Smooth muscle cell of the brain vasculature (primary cell): ENCODE measurements at places on chromosomes 16 and 17.
A peak's percentile ranks its signal among the peaks of the same experiment; 100 is the strongest.

- no peak for DNase-seq
These were observed 62.5 kb downstream of the WDR59 start for GRCh38 chr16:74922150-74923138.

DNA sequence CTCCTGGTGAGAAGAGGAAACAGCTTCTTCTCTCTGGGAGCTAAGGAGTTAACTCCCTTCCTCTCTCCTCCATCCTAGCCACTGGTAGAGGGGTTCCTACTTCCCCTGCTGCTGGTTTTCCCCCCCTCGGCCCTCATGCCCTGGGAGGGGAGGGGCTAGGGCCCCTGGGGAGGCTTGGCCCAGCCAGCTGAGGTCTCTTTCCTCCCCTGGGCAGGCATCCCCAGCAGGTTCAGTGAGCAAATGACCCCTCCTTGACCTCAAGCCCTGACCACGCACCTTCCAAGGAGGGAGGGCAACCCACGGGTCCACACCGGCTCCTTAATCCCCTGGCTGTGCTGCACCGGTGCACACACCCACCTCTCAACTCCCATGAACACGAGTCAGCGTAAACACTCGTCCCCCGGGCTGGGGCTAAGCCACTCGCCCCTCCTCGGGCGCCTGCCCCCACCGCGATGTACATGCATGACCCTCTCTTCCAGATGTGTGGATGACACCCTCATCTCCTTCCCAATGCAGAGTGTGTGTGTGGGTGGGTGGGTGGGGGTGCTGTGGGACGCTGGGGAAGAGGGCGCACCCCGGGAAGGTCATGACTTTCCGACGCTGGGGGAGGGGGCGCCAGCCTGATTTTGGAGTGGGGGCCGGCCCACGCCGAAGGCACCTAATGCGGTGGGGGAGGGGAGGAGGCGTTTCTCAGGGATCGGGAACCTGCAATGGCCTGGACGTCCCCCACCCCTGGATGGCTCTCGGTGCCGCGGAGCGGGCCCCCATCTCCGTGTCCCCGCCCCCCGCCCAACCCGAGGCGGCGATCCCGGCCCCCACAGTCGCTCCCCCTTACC is 33.7 kb downstream of the SRCIN1 start:
- no peak for DNase-seq

DNA sequence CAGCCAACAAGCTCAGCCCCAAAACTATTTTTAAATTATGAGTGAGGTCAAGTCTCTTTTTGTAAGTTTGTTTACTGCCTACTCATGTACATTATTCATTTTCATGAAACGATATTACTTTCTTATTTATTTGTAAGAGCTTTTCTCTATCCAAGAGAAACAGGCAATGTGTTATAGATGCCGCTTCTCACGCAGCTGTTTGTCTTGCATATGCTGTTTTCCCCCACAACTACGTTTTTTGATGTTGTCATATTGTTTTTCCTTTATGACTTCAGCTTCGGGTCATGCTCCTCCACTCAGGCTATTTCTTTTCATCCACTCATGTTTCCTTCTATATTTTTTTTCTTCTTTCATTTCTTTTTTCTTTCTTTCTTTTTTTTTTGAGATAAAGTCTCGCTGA is 20.0 kb downstream of the ITGAE start:
- DNase-seq = no peak

- DNase-seq = peak; percentile 52
These were observed at the start of gene PLSCR3 for GRCh38 chr17:7394452-7395191. Gene PLSCR3 (minus strand): TSS chr17:7394525. CDS start chr17:7394110, 415 bp downstream.

- no peak for DNase-seq
These were observed 2.0 kb upstream of the NDRG4 start for GRCh38 chr16:58497935-58498334.

DNA sequence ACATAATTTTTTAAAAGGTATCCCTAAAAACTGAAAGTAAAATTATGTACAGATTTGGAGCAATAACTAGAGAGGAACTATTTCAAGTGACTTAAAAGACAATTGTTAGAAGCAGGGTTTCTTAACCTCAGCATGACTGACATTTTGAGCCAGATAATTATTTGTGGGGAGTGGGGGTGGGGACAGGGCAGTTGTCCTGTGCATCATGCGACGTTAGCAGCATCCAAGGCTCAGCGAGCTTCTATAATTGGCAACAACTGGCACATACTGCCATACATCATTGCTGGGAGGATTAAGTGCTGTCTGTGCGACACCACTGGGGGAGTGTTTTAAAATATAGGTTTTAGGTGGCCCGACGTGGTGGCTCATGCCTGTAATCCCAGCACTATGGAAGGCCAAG is 27.1 kb downstream of the GABARAPL2 start:
- no peak for DNase-seq

DNA sequence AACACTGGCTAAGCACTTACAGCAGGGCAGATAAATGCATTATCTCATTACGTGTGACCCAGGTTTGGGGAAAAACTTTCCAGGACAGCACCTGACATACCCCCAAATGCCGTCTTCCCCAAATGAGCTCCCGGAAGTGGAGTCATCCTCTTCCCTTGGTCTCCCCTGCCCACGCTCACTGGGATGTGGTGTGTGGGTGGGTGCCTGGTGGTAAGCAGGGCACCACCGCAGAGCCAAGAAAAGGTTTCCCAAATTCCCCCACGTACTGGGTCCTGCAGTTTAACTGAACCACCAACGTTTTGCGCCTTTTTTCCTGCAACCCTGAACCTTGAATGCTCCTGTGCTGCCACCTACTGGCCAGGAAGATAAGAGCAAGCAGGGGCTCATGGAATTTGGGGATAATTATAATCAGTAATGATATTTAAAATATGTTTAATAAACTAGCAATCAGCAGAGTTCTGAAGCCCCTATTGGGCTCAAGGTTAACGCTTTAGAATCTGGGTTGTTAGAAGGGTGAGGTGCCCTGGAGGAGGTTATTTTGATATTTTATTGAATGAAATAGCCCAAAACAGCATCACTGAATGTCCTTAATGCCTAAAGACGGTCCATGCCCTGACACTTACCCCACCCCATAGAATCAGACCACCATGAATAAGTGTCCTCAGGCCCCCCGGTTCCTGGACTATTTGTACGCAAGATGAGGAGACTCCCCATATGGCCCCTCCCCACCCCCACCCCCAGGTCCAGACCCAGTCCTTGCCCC is 8.0 kb downstream of the SPPL2C start:
- peak; percentile 29 for DNase-seq

DNA sequence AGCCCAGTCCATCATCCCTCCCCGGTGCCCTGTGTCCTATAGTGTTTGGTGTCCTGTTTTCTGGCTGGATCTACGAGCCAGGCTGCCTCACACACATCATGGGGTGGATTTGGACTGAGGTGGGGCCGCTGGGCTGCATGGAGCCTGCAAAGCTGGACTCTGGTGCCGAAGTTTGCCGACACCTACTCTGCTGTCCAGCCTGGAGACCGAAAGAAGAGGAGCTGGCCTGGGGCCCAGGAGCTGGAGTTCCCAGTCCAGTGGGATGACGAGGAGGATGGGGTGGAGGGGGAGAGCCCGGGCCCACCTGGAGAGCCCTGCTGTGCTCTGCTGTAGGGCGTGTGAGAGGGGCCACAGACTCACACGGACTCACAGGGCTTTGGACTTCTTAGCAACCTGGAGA is 40.3 kb upstream of the ENPP7 start:
- DNase-seq = no peak

DNA sequence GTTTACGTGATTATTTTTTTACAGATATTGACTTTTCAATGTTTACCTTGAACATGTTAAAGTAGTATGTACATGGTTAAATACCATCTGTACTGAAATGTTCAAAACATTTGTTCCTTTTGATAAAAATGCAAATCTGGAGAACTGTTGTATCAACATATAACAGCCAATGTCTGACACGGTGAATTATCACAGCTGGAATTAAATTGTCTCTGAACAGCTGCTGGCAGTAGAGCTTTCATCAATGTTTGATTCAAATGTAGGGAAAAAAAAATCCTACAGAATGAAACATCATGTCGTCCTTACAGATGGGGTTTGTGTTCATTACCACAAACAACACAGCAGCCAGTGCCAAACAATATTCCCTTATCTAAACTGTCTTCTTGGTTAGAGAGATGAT is 79.9 kb downstream of the TOX3 start:
- no peak for DNase-seq

DNA sequence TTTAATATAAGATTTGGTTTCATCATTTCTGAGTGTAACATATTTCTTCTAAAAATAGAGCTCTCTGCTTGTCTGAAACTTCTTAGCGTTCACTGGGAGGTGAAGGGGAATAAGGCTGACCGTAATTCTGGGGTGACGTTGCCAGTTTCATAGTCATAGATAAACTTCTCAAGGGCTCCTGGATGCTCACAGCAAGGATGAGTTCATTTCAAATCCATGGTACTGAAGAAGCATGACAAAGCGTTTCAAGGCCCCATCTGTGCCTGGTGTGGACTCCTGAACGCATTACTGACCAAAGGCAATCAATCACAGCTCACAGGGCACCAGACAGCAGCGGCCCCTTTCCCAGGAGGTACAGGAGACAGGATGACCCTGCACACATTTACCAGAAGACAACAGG is 12.0 kb upstream of the EVPL start:
- DNase-seq = no peak

- DNase-seq = no peak
These were observed at the start of gene ITGAL for GRCh38 chr16:30472328-30472942. Gene ITGAL (plus strand): TSS chr16:30472742. CDS start chr16:30472838, 96 bp downstream.

- DNase-seq = peak; percentile 15
These were observed 79.6 kb upstream of the TEKT1 start for GRCh38 chr17:6910987-6911603.

GRCh38 chr16:11098601-11099390 is 154.4 kb downstream of the CLEC16A start:
- DNase-seq = no peak

DNA sequence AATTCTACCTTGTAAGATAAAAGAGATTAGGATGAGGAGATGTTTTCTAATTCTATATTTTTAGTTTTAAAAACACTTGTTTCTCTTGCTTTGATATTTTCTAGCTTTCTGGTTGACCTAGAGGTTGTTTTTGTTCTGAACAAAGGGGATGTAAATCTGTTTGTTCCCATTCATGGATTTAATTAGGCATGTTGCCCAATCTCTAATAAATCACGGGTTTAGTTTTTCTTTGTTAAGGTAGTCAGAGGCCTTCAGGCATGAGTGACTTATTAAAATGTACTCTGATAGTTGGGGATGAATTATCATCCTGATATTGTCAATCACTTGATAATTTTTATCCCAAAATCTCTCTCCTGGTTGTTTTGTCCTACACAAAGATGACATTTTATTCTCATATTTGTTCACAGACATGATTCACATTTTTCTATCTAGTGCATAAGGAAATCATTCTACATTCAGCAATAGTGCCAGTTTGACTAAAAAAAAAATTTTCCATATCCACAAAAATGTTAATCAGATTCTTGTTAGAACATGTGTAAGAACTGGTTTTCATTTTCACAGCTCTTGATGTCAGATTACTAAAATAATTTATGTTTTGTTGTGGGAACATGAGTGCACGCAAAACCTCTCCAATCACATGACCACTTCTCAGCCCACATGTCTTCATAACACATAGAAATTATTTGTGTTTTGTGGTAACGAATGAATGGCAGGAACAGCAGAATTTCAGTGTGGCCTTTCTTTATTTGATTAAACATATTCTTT is 95.7 kb upstream of the AKTIP start:
- DNase-seq = no peak

- no peak for DNase-seq
These were observed 21.2 kb upstream of the EIF1 start for GRCh38 chr17:41667280-41668041.

DNA sequence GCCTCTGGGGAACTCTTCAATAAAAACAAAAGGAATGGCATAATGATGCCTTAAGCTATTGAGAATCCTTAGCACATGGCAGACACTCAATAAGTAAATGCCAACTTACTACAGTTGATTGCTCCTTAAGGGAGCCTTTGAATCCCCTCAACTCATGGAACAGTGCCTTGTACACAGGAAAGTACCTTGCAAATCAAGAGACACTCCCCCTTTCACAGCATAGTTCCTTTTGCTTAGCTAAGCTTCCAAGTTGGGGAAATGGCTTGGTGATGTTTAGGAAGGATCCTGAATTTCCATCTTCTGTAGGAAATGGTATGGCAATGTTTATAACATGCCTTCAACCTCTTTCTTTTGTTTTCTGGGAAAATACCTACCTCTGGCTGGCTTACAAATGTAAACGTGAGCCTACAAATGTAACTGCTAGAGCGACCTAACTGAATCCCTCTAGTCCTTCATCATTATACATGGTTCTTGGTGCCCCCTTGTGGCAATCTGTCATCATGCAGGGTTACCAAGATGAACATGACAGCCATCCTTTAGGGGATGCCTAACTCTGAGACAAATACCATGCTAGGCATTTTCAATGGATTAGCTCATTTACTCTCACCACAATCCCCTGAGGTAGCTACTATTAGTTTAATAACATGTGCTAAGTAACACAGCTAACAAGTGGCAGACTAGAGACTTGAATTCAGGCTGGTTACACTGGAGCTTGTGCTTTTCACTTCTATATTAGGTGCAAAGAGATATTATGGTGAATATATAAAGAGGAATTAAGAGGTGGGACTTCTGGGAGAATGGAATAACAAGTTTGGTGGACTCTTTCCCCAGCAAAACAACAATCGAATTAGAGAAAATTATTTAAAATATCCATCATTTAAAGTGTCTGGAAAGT is 65.0 kb downstream of the MMD start:
- peak; percentile 39 for DNase-seq
